ENCODE measurements at places on chromosomes 5 and 9.

GRCh38 chr9:108663422-108663821 lies 192.4 kb downstream of the ACTL7B start:
- DNase-seq: no peak

- no peak for DNase-seq
These were observed 9.0 kb upstream of the RAD23B start for GRCh38 chr9:107274096-107274495.

GRCh38 chr5:62354028-62354874 lies 48.2 kb downstream of the KIF2A start:
- DNase-seq: no peak

GRCh38 chr9:73223594-73223993 lies 71.9 kb downstream of the ANXA1 start:
- no peak for DNase-seq

DNA sequence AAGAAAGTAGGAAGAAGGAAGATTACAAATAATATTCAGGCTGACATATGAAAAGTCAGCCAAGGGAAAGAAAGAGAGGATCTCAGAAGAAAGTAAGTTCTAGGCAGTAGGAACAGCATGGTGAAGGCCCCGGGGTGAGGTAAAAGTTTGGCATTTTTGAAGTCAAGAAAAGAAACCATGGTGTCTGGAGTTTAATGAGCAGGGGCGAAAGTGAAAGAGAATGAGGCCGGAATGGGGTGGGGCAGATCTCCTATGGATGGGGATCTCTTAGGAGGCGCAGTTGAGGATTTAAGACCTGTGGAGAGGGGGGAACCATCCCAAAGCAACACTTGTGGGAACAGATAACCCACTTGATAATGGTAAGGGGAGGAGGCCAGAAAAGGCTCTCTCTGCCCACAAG lies 42.3 kb upstream of the SMAD5 start:
- peak; percentile 19 for DNase-seq
